ENCODE measurements at places on chromosomes 7 and 10.

- DNase-seq = no peak
Measured at GRCh38 chr7:101362334-101363195, at the start of gene COL26A1. COL26A1 (plus strand) TSS chr7:101362875; CDS start chr7:101363033, 158 bp downstream.

DNA sequence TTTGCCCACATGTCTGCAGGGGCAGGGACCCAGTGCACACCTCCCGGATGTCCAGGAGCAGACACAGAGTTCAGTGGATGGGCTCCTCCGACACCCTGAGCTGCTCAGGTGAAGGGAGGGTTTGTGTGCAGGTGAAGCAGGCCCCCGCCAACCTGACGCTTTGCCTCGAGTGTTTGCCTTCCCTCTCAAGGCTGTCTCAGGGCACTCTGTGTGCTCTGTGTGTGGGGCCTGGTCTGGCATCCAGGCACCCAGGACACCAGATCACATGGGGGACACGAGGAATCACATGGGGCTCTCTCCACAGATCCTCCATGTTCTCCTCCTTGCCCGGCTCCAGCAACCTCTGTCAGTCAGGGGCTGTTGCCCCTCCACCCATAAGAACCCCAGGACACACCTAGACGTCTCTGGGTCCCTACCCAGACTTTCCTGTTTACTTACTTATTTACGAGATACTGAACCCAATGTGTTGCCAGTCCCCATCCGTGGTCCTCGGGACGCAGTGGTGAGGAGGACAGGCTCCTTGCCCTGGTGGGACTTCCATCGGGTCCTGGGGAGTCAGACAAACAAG lies 99.5 kb downstream of the HTR5A start:
- DNase-seq = no peak

DNA sequence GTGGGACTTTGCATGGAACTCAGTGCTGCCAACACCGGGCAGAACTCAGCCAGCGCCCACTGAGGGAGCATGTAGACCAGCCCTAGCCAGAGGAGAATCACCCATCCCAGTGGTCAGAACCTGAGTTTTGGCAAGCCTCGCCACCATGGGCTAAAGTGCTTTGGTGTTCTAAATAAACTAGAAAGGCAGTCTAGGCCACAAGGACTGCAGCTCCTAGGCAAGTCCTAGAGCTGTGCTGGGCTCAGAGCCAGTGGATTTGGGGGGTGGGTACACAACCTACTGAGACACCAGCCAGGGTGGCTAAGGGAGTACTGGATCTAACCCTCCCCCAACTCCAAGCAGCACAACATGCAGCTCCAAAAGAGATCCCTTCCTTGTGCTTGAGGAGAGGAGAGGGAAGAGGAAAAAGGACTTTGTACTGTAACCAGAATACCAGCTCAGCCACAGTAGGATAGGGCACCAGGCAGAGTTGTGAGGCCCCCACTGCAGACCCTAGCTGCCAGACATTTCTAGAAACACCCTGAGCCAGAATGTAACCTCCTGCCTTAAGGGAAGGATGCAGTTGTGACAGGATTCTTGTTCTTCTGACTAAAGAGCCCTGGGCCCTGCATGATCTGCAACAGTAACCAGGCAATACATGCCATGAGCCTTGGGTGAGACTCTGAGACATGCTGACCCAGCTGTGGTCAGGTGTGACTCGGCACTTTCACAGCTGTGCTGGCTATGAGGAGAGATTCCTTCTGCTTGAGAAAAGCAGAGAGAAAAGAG lies 24.4 kb downstream of the GSDME start:
- no peak for DNase-seq

GRCh38 chr7:84841809-84842208 lies 345.0 kb downstream of the SEMA3D start:
- DNase-seq = no peak

DNA sequence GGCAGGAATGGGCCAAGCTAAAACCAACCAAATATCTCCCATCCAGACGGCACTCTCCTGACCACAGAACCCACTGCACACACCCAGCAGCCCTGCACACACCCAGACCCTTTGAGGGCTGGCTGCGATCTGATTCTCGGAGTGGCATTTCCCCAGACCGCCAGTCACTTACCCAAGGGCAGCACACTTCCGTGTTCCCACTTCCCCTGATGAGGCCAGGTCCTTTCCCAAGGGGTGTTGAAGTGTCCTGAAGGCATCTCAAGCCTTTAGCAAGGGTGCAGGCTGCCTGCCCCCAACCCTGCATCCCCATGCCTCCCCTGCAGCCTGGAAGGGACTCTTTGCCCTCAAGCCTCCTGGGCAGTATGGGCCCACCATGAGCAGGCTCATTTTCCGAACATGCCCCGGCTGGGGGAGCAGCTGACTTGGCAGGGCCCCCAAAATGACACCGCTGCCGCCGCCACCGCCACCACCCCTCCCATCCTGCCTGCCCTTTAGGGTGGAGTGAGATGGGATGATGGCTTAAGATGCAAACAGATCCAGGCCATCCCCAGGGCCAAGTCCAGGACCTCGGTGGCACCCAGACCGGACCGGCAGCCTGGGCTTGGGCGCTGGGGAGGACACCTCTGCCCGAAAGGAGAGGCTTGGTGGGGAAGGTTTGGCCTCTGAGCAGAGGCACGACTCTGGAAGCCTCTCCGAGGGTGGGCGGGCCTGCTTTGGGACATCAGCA lies 159.8 kb downstream of the NRF1 start:
- no peak for DNase-seq

DNA sequence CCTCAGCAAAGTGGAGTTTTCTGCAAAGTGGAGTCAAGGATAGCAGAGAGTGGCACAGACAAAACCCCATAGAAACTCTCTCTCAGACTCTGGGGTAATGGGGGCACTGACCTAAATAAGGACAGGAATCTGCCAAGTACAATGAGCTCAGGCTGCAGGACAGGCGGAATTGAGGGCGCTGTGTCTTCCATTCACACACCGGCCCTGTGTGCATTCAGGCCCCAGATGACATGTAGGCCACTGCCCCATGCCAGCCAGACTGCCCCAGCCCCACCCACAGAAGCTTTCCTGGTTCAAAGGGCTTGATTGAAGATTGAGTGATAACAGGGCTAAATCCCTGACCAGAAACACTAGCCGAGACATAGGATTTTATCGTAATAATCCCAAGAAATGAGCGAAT lies 52.7 kb downstream of the EEPD1 start:
- DNase-seq = no peak

- DNase-seq = no peak
Measured at GRCh38 chr7:50226669-50227068, 77.8 kb upstream of the IKZF1 start.

- DNase-seq = no peak
Measured at GRCh38 chr7:54330216-54330800, 211.9 kb upstream of the VSTM2A start.

- no peak for DNase-seq
Measured at GRCh38 chr10:95288303-95288702, 2.5 kb downstream of the PDLIM1 start.

DNA sequence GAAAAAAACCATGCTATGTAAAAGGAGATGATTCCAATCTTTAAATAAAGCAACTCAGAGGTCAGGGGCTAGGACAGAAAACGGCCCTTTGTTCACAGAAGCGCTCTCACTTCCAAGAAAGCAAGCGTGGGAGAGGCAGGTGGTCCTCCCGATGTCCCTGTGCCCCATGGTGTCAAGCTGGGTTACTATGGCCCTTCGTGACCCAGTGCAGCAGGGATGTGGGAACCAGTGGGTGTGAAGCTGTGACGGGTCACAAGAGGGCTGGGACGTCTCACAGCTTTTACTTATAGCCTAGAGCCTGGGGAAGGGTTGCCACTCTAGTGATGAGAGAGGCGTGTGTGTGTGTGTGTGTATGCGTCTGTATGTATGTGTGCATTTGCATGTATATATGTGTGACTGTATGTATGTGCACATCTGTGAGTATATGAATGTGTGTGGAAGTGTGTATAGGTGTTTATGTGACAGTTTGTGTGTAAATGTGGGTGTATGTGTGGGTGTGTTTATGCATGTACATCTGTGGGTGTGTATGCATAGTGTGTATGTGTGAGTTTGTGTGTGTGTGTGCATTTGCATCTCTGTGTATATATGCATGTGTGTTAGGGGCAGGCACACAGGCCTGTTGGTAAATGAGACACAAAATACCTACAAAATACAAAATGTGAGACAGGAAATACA lies 25.2 kb downstream of the HTRA1 start:
- no peak for DNase-seq

DNA sequence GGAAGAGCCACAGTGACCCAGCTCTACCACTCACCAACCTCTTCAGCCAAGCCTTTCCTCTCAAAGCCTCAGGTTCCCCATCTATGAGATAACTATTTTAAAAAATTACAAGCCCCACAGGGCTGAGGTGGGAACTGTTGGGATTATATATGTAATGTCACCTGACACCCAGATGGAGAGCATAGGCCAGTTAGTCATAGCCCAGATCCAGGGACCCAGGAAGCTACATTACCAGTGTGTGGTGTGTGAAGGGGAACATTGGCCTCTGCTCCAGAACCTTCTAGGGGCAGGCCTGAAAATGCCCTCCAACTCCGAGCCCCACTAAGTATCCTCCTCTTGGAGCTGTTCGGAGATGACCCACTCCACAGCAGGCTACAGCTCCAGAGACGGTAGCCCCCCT lies 162.4 kb downstream of the NRF1 start:
- no peak for DNase-seq

GRCh38 chr7:1839701-1840100 lies 169.6 kb downstream of the ELFN1 start:
- no peak for DNase-seq

DNA sequence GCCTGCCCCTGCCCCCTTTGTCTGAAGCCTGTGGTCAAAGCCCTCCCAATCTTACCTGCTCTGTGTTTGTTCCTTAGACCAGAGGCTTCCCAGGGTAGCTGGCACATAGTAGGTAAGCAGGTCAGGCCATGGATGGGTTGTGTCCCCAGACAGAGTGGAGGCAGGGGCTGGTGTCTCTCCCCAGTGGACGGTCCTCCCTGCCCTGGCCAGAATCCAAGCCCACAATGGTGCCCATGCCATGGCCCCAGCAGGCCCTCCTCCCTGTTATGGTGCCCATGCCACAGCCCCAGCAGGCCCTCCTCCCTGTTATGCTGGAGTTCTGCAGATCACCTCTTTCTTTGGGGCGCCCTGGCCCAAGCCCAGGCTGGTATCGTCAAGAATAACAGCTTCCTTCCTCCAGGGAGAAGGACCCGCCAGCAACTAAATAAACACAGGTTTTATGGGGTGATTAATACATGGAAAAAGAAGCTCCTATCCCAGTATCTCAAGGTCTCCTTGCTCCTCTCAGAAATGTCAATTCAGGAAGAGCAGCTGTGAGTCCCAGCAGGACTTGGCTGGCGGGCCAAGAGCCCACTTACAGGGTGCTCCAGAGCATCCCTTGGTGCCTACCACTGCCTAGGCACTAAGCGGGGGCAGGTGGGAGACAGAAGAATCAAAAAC lies 82.0 kb downstream of the NEURL1 start:
- no peak for DNase-seq

DNA sequence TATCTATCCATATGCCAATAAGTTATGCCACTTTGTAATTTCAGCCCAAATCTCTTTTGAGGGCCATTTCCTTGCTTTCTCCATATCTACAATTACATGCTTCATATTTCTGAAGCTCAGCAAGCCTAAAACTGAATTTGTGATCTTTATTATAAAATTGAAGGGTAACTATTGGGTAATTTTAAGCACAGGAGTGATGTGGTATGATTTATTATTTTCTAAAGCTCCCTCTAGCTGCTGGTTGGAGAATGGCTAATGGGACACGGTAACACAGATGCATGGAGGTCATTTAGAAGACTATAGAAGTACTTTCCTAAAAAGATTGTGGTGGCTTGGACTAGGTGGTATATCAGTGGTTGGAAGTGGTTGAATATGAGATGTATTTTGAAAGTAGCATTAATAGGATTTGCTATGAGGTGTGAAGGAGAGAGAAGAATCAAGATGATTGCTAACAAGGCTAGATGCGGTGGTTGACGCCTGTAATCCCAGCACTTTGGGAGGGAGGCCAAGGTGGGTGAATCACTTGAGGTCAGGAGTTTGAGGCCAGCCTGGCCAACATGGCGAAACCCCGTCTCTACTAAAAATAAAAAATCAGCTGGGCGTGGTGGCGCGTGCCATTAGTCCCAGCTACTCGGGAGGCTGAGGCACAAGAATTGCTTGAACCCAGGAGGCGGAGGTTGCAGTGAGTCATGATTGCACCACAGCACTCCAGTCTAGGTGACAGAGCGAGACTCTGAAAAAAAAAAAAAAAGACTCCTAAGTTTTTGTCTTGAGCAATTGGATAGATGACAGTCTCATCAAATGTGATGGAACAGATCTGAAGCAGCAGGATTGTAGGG lies 13.9 kb downstream of the KLHDC10 start:
- no peak for DNase-seq

DNA sequence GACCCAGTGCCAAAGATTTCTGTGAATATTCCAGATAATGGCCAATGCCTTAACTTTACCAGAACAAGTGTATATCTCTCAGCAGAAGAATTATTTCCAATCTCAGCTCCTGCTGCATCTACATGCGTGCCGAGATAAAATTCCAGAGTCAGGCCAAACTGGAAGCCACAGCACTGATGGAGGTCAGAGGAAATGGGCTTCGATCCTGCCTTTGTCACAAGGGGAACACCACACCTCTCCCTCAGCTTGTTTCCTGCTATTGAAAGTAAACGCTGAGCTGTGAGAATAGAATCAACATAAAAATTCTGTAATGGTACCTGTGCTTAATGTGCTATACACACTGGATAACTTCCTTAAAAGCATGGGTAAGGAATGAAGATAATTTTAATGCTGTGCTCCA lies 255.5 kb downstream of the NEBL start:
- DNase-seq = no peak

DNA sequence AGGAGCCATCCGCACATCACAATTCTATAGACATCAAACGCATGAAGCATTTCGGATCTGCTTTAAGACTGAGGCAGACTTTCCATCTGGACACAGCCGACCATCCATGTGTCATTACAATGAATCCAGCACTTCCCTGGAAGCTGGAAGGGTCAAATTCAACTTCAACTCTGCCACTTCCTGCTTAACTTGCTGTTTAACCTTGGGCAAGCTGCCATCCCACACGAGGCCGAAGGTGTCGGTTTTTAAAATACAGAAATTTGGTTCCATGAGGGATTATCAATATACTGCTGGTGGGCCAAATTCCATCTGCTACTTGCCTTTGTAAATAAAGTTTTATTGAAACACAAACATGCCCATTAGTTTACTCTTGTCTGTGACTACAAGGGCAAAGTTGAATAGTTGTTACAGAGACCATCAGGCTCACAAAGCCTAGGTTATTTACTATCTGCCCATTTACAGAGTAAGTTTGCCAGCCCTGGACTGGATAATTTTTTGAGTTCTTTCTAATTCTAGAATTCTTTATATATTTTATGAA lies 134.6 kb downstream of the FAM204A start:
- DNase-seq = no peak

GRCh38 chr7:913736-914520 lies 37.6 kb downstream of the GET4 start:
- no peak for DNase-seq

DNA sequence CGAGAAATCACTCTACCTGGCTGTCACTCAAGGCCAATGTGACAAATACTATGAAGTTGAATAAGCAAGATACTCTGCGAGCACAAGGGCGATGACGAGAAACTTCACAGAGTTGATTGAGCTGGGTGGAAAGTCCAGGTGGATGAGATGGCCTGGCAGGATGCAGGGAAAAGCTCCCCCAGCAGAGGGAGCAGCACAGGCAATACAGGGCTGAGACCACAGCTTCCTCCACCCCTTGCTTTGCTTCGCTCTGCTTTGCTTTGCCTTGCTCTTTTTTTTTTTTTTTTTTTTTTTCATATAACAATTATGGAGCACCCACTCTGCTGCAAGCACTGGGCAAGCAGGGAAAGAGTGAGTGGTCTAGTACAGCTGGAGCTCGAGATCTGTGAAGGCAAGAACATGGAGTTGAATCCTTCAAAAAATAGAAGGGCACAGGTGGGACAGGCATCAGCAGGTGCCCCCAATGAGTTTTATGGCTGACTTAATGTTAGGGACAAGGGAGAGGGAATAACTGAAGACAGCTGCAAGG lies 88.3 kb downstream of the CABCOCO1 start:
- peak; percentile 72 for DNase-seq

Measured in CD4-positive, alpha-beta T cell treated with Interleukin-1 beta for 1 hour (primary cell).